ENCODE measurements at places on chromosomes 1 and 21. TPM values are rescaled to one million over a fixed set of nuclear protein-coding genes. Genes with fewer than 3 reads are reported as not detected.

DNA sequence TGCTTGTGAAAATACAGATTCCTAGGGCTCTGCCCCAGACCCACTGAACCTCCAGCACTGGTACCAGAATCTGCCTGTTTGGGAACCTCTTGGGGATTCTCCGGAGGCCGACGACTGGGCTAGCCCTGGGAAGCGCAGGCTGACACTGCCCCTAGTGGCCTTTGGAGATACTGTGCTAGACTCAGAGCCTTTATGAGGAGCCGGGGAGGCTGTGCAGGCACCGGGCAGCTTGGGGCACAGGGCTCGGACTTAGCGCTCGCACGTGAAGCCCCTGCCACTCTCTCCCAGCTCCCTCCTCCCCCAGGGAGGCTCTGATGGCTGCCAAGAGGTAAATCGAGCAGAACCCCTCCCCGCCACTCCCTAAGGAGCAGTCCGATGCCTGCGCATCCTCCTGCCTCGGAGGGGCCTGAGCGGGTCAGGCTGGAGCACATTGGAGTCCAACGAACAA is 144.6 kb upstream of the TNR start:
- peak; percentile 45 for DNase-seq

- DNase-seq, result no peak
Measured at GRCh38 chr1:2640626-2641025, 7.8 kb upstream of the MMEL1 start.

- peak; percentile 9 for DNase-seq
Measured at GRCh38 chr1:86706018-86706635, 1.8 kb downstream of the SH3GLB1 start.

DNA sequence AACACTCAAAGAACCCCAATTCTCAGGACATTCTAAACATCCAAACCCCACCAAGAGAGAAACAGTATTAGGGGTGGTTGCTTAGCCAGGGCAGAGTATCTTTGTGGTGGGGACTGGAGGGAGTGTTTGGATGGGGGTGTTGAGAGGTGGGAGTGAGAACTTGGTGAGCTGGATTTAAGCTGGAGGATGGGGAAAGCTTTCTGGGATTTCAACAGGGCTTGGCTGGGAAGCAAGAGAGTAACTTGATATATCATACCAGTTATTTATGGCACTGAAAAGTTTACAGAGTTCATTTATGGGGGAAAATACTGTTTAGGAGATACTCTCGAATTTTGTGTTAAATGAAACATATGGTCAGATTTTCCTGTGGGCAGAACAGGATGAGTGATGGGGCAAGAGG is 6.8 kb upstream of the CNIH3 start:
- DNase-seq, result no peak

DNA sequence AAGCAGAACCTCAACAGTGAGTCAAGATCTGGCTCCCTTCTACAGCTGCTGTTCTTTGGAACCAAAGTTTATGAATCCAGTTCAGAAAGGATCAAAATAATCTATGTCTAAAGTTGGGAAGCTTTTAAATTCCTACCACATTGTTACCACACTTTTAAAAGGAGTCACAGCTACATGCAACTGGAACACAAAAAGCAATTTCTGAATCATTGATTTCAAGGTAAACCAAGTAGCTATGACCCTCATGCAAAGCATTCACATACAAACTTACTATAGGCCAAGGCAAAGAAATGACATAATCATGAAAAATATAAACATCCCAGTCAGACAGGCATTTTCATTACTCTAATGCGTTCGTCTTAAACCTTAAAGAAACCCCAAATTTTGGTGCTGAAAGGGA is 3.5 kb downstream of the SIPA1L2 start:
- no peak for DNase-seq

DNA sequence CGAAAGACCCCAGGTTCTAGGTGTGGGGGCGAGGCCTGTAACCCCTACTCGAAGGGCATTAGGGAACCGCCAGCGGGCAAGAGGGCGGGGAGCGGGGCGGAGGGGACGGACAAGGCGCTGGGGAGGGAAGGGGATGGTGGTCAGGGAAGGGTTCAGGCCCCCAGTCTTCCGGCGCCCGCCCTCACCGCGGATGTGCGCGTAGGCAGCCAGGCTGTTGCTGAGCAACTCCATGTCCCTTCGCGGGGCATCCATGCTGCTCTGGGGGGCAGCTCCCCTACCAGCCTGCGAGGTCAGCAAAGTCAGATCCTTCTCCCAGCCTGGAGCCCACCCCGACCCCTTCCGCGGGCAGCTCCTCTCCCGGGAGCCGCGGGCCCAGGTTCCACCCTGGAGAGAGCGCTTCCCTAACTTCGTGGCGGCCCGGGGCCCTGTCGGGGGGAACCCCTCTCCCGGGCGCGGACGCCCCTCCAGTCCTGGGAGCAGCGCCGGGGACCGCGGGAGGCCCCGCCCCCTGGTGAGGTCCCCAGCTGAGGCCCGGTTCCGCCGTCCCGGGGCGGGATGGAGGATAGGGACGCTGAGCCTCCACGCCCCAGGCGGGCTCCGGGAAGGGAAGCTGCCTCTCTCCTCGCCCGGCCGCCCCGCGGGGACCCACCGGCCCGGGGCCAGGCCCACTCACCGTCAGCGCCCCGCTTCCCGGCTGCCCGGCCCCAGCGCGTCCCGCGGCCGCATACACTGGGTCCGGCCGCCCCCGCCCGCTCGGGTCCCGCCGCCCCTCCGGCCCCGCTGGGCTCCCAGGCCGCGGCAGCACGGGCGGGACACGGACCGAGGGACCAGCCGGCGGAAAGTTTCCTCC is 434 bp downstream of the EVA1B start:
- DNase-seq, result no peak

The SNRNP40 gene
- 46.1 TPM for polyA plus RNA-seq

The HHAT gene
- polyA plus RNA-seq, result 2.6 TPM

Data from HepG2 (cell line).